ENCODE measurements at places on chromosomes 3 and 15.
A peak's percentile ranks its signal among the peaks of the same experiment; 100 is the strongest.

DNA sequence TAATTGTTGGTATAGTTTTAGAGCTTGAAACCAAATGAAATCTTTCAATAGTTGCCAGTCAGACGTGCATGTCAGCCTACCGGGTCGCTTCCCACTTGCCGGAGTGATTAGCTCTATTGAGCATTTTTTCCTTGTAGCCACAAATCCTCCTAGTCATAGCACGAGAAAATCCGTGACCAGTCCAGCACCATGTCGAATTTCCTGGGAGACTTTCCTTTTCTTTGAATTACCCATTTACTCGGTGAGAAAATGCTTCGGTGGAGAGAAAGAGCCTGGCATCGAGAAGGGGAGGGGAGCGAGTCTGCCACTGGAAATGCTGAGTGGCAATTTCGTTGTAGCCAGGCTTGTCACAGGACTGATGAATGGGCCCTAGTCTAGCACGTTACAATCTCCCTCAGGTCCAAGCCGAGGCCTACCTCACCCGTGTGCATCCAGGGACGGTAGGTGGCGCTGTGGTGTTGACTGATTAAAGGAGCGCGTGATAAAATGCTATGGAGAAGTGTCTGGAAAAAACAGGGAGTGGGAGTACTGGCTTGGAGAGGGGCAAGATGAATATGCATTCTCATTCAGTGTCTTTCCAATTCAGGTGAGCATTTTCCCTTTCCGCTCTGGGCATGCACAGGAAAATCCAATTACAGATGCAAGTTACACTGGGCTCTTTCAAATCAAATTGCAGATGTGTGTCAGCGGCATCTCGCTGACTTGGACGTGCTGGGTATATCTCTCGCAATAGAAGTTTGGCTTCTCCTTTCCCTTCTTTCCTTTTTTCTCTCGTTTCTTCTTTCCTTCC is 238.8 kb downstream of the EDEM1 start:
- DNase-seq: peak; percentile 22

DNA sequence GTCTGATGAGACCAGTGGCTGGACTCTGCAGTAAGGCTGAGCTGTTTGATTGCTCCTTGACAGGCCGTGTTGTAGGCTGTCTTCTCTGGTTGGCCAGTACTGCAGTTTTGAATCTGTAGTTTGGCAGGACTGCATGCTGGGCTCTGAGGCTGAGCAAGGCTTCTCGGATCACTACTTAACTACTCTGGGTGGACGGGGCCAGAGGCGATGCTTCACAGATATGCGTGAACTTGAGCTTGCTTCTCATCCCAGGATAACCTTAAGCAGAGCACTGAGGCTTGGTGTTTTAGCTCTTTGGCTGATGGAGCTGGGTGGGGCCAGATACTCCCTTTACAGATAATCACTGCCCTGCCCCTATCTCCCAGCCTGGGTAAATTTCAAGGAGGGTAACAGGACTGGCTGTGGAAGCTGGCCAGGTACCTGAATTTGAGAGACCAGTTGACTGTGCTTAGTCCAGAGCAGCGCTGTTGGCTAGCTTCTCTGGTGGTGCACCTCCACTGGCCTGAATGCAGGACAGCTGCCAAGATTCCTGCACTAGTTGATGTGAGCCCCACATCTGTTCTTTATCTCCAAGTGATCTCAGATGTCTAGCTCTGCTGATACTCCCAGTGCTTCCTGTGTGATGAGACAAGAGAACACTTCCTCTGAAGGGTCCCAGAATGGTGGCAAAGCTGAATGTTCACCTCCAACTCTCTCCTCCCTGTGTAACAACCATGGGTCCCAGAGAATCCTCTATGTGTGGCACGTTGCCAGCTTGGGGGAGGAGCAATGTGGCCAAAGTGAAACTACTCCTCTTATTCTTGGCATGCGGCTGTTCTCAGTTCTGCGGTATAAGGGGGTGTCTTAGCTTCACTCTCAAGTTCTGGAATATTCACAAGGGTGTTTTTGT is 37.9 kb downstream of the RPL39L start:
- peak; percentile 71 for DNase-seq

DNA sequence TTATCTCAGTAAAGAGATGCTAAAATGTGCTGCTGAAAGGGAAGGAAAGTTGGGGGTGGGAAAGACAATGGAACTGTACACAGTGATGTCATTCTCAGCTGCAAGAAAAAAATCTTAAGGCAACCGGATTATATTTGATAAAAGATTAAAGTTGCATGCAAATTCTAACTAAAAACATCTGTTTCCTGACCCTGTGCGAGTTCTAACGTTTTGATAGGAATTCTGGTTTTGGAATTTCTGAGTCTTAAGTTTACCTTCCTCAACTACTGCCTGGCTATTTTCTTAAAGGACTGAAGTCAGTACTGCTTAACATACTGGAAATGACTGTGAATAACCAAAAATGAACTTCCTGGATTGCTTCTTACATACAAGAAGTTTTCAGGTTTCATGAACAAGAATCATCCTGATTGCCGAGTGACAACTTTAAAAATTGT is 115.5 kb downstream of the SLC25A26 start:
- peak; percentile 87 for DNase-seq

DNA sequence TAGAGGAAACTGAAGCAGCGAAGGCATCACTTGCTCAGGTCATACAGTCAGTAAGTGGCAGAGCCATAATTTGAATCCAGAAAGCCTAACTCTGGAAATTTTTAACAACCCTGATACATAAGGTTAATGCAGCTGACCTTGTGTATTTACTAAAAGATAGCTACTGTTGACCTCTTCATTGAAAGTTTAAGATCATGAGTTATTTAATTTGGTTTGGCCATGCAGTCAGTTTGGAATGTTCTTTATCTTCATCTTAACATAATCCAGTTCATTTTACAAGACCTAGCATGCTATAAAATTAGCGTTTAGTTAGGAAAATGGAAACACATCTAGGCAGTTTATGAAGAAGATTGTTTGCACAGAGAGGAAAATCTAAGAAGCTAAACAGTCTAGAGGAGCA is 240.9 kb downstream of the RBMS3 start:
- no peak for DNase-seq

DNA sequence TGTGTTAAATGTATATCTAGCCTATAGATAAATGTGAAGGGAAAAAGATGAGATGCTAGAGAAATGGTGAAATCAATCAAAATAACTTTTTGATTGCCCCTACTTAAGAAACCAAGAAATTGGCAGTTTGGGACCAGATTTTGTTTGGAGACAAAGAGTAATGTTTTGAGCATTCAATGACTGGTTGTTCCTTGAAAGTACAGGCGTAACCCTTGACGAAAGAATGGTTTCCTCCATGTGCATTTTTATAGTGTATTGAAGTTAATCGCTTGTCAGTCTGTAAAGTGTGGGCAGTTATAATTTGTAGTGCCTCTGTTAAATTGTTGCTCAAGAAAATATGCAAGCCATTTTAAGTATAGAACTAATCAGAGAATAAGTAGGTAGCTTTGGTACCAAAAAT is 1.2 kb downstream of the KIF23 start:
- peak; percentile 33 for DNase-seq

DNA sequence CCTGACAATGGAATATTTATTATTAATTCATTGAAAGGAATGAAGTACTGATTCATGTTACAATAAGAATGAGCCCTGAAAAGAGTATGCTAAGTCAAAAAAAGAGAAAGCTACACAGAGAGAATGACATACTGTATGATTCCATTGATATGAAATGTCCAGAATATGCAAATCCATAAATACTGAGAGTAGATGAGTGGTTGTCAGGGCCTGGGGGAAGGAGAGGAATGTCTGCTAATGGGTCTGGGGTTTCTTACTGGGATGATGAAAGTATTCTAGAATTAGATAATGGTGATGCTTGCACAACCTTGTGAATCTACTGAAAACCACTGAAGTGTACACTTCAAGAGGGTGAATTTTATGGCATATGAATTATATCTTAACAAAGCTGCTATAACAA is 79.9 kb upstream of the HACD2 start:
- peak; percentile 39 for DNase-seq

Data from IMR-90 (cell line).